ENCODE measurements at places on chromosomes 1 and 21.

DNA sequence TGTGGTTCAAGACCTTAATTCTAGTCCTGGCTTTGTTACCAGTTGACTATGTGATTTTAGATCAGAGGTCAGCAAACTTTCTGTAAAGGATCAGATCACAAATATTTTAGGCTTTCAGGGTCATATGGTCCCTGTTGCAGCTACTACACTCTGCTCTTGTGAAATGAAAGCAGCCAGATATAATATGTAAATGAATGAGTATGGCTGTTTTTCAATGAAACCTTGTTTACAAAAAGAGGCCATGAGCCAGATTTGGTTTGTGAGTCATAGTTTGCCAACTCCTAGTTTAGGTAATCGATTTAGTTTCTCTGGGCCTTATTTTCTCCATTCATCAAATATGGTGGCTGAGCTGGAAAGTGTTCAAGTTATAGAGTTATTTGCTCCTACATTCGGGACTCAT, 346.7 kb downstream of the NUF2 start:
- DNase-seq, result no peak

DNA sequence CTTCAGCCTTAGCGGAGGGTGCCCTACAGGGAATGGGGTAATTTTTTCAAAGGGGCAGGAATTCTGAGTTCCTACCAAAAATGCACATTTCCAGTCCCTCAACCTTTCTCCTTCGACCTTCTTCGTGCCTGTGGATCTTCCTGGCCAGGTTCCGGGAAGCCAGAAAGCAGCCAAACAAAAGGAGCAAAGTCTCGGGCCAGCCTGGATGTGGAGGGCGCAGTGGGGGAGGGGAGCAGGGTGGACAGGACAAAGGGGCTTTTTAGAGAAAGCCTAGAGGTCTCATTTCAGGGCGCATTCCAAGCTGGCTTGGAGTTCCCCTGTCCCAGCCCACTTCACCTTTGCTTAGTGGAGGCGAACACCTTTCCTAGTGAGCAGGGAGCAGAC, 2.9 kb upstream of the INAVA start:
- no peak for DNase-seq

- DNase-seq, result no peak
These were observed 20.6 kb downstream of the PADI2 start for GRCh38 chr1:17098446-17099317.

GRCh38 chr1:58809325-58810010, 25.6 kb upstream of the JUN start:
- no peak for DNase-seq

- no peak for DNase-seq
These were observed 12.1 kb downstream of the SLFNL1 start for GRCh38 chr1:41009466-41009865.

DNA sequence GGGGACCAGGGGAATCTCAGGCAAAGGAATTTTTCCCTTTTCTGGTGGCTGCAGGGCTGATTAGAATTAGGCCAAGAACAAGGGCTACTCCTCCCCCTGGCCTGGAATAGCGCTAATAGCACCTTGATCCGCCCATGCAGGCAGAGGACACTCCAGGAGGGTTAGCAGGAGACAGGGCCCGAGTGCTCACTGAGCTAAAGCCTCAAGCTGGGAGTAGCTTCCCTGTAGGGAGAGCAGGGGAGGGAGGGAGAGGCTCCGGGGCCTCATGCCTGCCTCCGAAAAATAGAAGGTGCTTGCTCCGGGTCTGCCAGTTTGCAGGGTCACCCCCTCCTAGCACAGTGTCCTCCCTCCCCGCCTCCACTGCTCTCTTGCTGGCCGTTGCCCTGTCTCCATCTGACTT, 3.8 kb downstream of the PTPN7 start:
- no peak for DNase-seq

DNA sequence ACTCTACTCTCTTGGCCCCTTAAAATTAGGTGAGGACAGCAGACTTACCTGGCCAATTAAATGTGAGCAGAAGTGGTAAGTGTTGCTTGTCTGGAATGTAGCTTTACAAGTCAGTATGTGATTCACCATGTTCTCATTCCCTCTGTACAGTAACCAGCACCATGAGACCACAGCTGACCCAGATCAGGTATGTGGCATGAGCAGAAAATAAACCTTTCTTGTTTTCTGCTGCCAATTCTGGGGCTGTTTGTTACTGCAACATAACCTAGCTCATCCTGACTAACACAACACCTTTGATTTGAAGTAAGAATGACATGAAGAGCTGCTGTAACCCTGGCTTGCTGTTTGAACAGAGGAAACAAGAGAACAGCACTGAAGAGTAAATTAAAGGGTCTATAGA, 24.9 kb downstream of the ITPKB start:
- no peak for DNase-seq

- no peak for DNase-seq
These were observed 164.9 kb upstream of the USP25 start for GRCh38 chr21:15564907-15565306.

- DNase-seq, result no peak
These were observed 51.2 kb downstream of the RGS4 start for GRCh38 chr1:163120372-163120771.

GRCh38 chr1:219503604-219504003, 109.3 kb downstream of the ZC3H11B start:
- no peak for DNase-seq

- DNase-seq, result no peak
These were observed 278.3 kb downstream of the KCTD3 start for GRCh38 chr1:215845234-215845891.

DNA sequence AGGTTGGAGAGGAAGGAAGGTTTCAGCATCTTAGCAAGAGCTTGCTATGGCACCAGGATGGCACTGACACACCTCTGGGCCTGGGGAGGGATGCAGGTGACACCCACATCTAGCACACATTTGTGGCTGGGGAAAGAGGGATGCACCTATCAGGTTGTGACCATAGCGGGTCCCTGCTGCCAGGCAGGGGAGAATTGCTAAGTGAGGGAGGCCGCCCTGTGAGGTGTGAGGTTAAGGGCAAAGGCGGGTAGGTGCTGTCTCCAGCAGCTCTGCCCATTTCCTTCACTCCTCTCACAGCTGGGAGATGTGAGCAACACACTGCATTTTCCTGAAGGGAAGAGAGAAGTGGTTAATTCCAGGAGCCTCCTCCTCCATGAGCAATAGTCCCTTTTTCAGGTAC, 83.2 kb upstream of the TLR5 start:
- peak; percentile 37 for DNase-seq

GRCh38 chr1:116573431-116574095, 2.7 kb upstream of the CD58 start:
- DNase-seq, result no peak

DNA sequence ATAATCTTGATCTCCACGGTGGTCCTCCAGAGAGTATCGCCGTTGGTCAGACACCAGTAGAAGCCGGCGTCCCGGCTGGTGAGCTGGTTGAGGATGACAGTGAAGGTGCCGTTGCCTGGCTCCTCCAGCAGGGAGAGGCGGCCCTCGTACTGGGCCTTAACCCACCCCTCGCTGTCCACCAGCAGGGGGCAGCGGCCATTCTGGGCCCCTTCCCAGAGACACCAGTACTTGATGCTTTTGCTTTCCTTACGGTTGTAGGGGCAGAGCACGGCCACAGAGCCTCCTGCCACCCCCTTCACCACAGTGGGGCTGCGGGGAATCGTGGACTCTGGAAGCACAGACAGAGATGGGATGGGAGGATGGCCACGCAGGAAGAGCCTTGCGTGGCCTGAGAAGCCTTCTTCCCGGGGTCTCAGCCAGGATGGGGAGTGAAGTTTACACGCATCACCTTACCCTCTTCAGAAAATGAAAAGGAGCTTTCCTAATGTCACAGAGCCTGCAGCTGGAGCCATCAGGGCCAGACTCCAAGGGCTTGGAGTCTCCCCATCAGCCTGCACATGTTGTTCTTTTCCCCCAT, 10.7 kb downstream of the PIGR start:
- DNase-seq, result no peak

- no peak for DNase-seq
These were observed 7.4 kb downstream of the RABGAP1L start for GRCh38 chr1:174166530-174167264.

DNA sequence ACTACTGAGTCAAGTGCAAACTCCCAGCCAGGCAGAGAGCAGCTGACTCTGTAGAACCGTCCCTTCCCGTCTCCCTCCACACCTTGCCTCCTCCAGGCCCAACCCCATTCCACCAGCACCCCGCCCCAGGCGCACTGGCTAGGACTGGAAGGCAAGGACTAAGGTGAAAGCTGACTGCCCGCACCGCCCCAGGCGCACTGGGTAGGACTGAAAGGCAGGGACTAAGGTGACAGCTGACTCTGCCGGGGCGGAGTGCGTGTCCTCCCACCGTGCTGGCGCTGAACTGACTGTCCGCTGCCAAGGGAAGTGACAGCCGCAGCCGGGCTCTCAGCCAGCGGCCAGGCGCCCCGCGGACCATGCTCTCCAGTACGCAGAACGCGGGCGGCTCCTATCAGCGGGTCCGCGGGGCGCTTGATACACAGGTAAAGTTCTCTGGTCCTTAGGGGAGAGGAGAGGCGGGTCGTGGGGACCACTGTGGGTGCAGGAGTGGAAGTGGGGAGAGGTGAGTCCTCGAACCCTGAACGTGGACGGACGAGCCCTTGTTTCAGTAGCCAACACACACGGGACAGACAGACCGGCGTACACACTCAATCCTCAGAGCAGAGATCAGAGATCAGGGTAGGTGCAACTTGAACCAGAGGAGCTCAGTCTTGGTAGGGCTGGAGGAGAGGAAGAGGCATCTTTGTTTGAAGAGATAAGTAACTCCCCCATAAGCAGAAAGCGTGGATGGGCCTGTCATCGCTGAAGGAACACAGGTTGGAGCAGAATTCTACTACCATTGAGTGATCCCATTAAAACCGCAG, 58.0 kb downstream of the RBM11 start:
- DNase-seq, result peak; percentile 90

DNA sequence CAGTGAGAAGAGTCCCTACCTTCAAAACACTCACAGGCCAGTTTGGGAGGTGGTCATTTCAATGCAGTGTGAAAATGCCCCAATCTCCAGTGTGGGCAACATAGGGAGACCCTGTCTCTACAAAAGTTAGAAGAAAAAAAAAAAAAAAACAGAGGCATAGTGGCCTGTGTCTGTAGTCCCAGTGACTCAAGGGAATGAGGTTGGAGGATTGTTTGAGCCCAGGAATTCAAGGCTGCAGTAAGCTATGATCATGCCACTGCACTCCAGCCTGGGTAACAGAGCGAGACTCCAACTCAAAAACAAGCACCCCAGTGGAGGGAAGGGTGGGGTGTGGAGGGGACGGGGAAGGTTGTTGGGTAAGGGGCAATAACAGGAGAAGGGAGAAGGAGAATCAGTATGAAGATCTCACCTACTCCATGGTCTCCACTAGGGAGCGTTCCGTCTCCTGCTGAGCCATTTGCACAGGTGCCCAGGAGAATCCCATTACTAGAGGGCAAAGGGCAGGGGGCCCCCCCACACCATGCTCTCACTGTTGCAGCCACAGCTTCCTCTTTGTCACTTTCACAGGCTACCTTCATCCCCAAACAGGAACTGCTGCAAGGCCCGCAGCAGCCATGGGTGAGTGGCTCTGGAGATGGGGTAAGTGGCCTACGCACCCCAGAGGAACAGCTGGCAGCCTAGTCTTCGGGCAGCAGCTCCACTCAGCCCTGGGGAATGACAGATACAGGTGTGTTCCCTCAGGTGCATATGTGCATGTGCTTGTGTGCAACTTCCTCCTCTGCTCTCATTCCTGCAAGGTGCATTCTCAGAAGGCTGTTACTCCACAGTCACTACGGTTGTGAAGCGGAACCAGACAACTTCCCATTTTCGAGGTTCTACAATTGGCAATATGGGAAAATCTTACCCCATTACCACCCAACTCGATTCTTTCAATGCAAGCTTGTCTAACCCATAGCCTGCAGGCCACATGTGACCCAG, 87.9 kb upstream of the LYST start:
- no peak for DNase-seq

GRCh38 chr1:229843627-229844238, 217.7 kb downstream of the URB2 start:
- DNase-seq, result no peak

GRCh38 chr1:94245747-94246438, 8.5 kb upstream of the ARHGAP29 start:
- no peak for DNase-seq

GRCh38 chr1:154769193-154769895, 100.7 kb downstream of the KCNN3 start:
- peak; percentile 26 for DNase-seq

- DNase-seq, result no peak
These were observed 191.2 kb upstream of the SGIP1 start for GRCh38 chr1:66342707-66343106.

DNA sequence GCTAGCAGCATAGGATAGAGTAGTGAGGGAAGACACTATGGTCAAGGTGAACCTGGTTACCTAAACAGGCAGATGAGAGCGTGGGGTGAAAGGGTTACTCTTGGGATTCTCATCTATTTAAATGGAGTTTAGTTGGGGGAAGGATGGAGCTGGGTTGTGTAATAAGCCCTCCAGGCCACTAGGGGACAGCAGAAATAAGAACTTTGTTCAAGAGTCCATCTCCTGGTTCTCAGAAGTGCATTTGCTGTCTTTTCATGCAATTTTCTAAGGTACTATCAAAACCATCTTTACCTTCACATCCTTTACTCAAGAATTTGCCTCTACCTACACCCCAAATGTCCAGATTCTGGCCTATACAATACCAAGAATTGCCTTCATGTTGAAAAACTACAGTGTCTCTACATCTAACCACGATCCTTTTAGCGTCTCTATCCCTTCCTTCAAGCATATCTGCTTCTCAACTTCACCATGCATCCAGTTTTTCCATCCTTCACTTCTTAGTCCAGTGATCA, 28.0 kb downstream of the SLAMF1 start:
- DNase-seq, result no peak

DNA sequence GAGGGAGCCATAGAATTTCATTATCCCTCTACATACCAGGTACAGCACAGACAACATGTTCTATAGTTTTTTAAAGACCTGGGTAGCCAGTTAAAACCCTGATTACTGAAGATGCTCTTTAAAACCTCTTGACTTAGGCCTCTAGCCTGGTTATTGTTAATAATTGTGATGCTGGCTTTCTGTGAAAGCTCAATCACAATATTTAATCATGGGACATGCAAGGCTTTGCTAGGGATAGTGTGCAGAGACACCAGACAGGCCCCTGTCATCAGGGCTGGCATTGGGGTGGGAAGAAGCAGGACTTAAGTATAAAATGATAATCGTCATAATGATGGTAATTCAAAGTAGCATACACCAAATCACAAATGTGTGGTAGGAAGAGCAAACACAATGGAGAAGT, 274.4 kb downstream of the PTBP2 start:
- no peak for DNase-seq

GRCh38 chr1:51061231-51061918, 40.7 kb upstream of the C1orf185 start:
- no peak for DNase-seq

DNA sequence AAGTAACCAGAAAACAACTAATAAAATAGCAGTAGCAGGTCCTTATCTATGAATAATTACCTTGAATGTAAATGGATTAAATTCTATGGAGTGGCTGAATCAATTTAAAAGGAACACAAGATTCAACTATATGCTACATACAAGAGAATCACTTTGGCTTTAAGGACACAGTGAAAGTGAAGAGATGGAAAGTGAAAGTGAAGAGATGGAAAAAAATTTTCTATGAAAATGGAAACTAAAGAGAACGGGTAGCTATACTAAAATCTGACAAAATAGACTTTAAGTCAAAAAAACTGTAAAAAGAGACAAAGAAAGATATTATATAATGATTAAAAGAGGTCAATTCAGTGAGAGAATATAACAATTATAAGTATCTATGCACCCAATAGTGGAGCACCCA, 54.7 kb downstream of the C1orf185 start:
- DNase-seq, result no peak
